ENCODE measurements at places on chromosomes 6 and 20.

- no peak for DNase-seq
Measured at GRCh38 chr6:31708224-31708623, 1.6 kb downstream of the LY6G6F start.

DNA sequence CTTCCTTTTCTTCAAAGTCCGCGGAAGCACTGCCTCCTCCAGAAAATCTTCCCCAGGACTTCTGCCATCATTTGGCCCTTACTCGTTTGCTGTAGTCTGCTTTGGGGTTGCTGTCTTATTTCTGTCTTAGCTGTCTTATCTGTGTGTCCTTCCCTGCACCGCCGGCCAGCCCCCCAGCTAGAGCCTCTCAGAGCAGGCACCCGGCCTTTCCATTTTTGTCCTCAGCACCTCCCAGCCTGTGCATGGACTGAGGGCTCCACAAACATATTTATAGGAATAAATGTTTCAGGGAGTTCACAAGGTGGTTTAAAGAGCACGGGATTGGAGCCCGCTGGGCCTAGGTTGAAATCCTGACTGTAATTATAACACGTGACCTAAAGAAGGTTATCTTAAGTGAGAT, 8.1 kb downstream of the GLP1R start:
- DNase-seq = no peak

DNA sequence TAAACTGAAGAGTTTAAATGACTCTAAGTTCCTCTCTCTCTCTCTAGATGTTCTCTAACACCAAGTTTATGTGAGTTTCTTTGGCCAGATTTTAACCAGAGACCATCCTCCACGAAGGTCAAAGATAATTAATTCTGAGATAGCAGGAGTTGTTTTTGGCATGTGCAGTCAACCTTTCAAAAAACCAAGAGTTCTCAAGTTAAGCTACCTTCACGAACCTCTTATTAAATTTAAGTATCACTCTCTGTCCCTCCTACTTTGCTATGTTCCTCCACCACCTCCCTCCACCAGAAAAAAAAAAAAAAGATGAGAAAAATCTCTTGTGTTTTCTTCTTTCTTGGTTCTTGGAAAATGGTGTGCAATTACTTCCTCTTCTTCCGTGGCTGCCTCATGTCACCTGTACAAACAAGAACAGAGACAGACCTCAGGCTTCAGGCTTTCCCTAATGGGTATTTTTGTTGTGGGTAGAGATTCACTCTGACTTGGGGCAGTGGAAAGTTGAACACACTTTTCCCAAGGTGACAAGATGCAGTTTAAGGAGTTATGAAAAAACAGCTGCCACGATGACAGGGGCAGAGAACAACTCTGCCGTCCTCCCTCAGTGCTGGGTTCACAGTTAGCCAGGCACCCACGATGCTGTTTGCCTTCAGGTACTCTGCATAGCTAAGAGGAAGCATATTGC, 64.3 kb downstream of the ADTRP start:
- no peak for DNase-seq

DNA sequence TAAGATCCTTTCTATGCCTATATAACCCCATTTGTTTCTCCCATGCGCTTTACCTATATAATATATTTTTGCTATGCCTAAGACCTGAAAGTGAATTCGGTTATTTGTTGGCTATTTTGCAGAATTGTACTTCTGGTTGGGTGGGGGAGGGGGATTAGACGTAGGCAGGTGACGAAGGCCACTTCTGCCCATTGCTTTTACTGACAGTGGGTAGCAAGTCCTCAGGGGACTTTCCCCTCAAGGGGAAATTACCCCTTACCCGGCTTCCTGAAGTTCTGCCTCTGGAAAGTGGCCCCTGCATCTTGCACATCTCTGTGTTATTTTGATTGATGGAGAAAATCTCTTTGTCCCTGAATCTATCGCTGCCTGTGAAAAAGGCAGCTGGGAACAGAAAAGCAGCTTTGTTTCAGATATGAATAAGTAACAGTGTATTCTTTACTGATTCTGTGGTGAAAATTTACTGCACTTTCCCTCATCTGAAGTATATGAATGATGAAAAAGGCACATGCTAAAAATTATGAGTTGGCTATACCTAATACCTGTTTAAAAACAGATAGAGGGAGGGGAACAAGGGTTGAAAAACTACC, 133.9 kb downstream of the UTRN start:
- no peak for DNase-seq

DNA sequence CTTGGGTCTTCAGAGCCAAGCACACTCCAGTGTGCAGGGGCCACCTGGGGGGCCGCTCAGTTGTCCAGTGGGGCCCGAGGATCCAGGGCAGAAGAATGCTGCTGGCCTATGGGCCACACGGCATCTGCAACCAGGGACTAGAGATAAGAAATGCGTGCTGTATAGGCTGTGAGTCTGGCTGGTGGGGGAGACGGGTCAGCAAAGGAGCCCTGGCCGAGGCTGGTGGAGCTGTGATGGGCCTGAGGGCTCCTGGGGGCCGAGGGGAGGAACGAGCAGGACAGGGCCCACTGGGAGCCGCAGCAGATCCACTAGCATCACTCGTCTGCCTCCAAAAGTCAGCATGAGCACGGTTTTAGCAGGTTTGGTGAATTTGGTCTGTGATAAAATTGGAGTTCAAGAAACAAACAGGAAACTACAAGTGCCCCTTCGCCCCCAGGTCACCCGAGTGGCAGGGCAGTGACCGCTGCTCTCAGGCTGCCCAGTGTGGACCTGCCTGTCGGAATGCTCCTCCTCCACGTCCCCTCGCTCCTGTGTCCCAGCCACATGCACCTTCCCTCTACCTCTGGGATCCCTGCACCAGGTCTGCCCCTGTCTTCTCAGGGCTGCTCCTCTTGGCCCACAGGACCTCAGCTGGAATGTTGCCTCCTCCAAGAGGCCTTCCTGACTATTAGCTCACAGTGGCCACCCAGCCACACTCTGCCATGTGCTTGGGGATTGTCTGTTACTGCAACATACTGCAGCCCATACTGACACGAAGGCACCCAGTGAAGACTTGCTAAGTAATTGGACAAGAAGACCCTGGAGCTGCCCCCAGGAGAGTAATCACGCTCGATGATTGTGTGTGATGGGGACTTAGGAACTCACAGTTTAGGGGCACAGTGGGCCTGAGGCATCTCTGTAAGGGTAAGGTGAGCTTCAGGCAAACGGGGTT, 10.9 kb downstream of the ACSS1 start:
- DNase-seq = no peak

- DNase-seq = no peak
Measured at GRCh38 chr6:142407685-142408273, 106.0 kb downstream of the ADGRG6 start.

DNA sequence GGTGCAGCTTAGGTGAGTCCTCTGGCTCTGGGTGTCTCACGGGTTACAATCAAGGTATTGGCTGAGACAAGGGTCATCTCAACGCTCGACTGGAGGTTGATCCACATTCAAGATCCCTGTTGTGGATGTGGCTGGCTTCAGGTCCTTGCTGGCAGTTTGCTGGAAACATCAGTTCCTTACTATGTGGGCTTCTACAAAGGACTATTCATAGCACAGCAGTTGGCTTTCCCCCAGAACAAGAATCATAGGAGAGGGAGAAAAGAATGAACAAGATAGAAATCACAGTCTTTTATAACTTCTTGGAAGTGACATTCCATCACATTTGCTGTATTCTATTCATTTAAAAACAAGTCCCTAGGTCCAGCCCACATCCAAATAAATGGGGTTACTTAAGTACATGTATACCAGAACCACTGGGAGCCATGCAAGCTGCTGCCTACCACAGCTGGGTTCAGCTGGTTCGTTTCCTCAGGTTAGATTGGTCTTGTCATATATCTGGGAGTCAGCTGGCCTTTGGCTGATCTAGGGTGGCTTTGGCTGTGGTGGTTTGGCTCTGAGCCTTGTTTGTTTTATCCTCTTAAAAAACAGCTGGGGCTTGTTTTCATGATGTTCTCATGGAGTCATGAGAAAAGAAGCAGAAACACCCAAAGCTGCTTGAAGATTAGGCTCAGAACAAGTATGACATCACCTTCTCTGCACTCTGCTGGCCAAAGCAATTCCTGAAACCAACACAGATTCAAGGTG, 433.2 kb upstream of the SPTLC3 start:
- DNase-seq = no peak

All from H9 (cell line).